ENCODE measurements at places on chromosomes 7 and 10.

DNA sequence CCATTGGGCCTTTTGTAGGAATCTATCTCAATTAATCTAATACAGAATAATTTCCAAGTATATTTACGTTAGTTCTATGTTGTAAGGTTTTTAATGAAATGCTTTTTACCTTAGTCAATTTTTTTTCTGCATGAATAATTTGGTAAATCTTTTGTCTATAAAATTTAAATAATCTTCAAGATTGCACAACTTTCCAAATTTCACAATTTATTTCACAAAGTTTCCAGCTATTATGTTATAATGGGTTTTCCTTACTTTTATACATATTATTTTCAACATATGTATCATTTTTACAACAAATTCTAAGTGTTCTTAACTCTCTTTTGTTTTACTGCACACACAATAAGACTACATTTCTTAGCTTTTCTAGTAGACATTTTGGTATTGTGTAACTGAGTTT, 470.7 kb downstream of the ETV1 start:
- no peak for DNase-seq

GRCh38 chr7:20085086-20085485, 132.1 kb downstream of the MACC1 start:
- DNase-seq, result no peak

GRCh38 chr10:51691135-51691534, 8.3 kb downstream of the CSTF2T start:
- no peak for DNase-seq

GRCh38 chr7:21544715-21545114, 1.9 kb downstream of the DNAH11 start:
- DNase-seq, result peak; percentile 36

- no peak for DNase-seq
Measured at GRCh38 chr10:70137927-70138883, 5.6 kb upstream of the AIFM2 start.

DNA sequence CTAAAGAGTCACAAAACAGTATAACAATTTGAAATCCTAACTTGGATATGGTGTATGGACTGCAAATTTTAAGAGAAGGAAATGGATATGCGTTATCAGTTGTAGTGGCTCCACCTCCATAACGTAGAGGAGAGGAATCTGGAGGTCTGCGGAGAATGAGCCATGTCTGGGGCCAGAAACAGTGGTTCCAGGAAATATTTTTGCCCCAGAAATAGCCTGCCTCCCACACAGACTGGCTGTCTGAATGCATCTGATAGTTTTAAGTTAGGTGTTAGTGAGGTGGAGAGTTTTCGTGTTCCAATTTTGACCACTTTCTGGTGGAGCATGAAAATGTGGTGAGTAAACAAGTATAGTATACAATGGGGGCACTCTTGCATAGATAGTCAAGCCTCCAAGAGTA, 1.6 kb downstream of the PHTF2 start:
- no peak for DNase-seq

DNA sequence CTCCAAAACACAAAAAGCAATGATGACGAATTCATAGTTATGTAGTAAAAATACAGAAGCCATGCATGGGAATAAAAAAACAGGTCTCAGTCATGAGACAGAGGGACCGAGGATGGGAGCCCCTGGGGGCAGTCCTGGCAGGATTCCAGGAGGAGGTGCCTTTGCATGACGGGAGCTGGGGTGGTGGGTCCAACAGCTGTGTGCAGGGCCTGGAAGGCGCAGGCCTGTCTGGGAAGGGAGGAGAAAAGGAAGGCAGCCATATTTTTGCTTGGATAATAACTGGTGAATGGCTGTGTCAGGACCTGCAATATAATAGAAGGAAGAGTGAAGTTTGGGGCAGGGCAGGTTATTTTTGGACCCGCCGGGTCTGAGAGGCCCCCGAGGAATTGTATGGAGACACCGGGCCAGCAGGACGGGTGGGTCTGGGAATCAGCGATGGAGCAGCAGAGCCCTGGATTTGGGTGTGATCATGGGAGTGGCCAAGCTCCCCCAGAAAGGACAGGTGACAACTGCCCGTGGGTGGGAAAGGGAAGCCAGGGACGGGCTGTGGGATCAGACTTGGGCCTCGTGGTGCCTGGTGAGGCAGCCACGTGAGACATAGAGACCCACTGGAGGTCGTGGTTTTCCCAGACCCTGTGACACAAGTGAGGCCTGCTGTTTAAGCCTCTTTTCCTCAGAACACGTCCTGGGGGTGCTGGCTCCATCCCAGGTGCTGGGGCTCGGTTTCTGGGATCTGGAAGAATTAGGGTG, 2.9 kb upstream of the JAKMIP3 start:
- DNase-seq, result no peak

DNA sequence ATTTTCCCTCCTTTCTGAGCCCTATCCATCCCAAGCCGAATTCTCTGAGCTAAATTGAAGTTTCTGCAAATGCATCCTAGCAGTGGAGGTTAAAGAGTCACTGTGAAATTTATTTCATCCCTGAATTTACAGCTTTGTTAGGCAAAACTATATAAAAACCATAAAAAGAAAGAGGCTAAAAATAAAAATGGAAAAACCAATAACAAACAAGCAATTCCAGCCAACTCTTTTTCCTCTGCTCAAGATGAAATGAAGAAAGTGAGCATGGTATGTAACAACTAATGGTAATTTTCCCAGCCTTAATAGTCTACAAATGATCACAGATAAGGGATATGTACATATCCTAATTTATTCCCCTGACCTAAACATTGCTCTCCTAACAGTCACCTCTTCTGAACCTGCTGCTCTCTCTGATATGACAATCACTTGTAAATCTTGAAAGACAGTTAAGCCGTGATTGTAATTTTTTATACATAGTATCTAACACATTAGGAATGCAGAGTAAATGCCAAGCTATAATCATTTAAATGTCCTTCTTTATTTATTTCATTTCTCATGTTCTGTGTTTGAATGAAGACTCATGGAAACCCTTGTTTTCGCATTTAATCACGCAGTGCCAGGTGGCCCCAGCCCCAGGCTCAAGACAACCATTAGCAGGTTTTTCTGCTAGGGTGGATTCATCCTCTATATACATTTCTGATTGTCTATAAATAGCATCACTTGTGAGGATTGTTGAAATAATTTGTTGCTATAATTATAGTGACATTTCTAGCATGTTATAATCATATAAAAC, 48.6 kb upstream of the NRP1 start:
- DNase-seq, result no peak

DNA sequence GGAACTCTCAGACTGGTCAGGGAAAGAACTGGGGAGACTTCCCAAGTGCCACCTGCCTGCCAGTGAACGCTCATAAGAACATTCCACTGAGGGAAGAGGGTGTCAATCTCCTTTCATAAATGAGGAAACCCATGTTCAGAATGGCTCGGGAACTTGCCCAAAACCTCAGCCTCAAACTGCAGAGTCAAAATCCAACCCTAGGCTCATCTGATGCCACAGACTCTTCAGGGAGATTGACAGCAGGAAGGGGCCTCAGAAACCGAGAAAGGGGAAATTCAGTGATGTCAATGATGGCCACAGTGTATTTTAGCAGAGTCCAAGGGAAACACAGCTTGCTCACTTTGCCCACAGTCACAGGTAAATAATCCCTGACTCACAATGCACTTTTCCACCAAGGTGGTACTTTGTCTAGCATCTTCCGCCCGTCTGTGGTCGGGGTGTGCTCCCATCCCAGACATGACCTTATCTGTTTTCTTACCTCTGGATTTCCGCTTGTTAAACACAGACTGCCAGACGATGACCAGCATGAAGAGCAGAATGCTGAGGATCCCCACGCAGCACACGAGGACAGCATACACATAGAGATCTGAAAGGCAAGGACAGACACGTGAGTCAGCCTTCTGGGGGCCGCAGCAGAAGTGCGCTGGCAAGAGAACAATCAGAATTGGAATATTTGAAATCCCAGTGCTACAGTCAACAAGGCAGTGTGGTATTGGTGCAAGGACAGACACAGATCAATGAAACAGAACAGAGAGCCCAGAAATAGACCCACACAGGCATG, 38.4 kb downstream of the VSTM4 start:
- no peak for DNase-seq

DNA sequence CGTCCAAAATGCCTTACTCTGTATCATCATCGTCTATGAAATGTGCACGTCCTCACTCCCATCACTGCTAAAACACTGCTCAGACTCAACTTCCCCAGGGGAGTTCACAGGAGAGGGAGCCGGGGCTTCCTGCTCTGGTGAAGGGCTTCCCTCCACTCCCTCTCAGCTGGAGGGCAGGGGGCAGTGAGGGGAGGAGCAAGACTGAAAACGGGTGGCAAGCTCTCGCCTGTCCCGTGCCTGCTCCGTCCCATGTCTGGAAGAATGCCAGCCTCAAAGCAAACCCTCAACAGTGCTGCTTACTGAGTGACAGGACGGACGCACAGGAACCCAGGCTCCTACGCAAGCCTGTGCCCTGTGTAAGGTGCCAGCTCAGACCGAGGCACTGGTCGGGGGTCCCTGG, 25.1 kb downstream of the PRKAG2 start:
- no peak for DNase-seq

DNA sequence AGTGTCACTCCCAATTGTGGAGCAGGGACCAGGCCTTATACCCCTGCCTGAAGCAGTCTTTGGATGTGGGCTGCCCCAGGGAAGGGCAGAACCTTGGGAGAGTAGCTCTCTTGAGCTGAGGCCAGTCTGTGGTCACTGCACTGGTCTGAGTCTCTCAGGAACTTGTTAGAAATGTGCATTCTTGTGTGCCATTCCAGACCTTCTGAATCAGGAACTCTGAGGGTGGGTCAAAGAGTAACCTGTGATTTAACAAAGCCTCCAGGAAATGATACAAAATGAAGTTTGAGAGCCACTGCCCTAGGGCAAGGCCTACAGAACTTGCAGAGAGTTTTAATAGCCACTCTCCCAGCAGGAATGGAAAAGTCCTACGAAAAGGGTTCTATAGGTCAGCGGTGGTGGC, 68.1 kb downstream of the LYZL1 start:
- DNase-seq, result no peak

DNA sequence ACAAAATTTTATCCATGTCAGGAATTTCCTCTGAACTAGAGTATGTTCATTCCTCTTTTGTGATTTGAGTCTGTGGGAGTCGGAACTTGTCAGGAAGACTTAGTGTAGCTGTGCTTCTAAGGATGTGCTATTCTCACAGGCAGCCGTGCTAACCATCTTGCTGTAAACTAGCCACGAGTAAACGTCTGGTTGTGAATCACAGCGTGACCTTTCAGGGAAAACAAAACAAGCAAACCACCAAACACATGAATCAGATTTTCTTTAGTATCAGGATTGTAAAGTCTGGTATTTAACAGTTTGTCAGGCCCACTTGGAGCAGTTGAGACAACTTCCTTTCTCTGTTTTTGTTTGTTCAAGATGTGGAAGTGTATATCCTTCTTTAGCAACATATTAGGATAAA, 32.0 kb downstream of the AUTS2 start:
- no peak for DNase-seq

- DNase-seq, result no peak
Measured at GRCh38 chr7:33888166-33888565, 17.2 kb upstream of the BMPER start.
